Stimulated activated CD8-positive, alpha-beta memory T cell treated with anti-CD3 and anti-CD28 coated beads, Interleukin-2, amount 100 ng/mL, for 1 hour (primary cell): ENCODE measurements at places on chromosomes 4 and X.

DNA sequence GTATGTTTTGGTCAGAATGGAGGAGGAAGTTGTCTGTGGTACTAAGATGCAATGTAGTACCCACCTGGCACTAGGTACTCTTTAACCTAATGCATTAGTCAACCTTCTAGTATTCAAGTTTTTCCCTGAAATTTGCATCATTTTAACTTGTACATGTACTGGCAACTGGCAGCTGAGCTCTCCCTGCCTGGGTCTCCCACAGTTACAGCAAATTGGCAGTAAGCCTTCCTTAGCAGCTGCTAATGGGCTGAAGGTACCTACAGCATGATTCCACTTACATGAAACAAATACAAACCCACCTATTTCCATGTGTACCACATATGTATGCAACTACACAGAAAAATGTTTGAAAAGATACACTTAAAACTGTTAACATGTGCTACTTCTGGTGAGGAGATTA lies 8.1 kb upstream of the KLHL2 start:
- no peak for DNase-seq

GRCh38 chr4:148954011-148954749 lies 512.0 kb upstream of the NR3C2 start:
- no peak for DNase-seq

- no peak for DNase-seq
Observed at GRCh38 chrX:154734061-154734781, 16.7 kb downstream of the GAB3 start.

GRCh38 chr4:74567981-74568380 lies 123.0 kb downstream of the AREG start:
- DNase-seq: no peak

DNA sequence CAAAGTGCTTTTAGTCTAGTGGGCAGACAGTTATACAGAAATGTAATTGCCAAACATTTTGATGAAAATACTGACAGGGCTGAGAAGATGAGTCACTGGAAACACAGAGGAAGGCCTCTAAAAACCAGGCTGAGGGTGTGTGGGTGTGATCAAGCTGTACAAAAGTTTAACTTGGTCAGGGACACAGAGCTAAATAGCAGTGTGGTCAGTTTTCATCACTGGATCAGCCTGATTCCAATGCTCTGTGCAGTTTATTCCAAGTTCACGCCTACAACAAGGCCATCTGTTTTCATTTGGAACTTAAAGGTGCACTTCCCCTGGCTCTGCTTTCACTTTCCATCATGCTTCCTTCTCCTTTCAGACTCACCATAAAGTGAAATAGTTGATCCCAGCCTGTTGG lies 10.6 kb downstream of the CENPVL3 start:
- DNase-seq: no peak

DNA sequence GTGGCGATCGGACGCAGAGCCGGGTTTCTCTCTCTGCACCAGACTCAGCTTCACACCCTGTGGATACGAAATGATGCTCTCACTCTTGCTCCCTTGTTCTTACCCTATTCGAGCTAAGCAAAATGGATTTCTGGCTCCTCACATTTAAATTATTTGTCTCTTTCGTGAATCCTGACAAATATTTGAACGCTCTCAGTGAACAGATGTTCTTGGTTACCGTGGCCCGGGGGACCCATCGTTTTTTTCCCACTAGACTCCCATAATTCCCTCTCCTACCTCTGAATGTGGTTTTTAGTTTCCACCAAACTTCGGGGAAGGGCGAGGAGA lies 630 bp downstream of the SMARCA5 start:
- DNase-seq: no peak

GRCh38 chrX:138463476-138463875 lies 248.0 kb downstream of the FGF13 start:
- DNase-seq: no peak

GRCh38 chr4:56289934-56290333 lies 97.4 kb downstream of the AASDH start:
- no peak for DNase-seq

DNA sequence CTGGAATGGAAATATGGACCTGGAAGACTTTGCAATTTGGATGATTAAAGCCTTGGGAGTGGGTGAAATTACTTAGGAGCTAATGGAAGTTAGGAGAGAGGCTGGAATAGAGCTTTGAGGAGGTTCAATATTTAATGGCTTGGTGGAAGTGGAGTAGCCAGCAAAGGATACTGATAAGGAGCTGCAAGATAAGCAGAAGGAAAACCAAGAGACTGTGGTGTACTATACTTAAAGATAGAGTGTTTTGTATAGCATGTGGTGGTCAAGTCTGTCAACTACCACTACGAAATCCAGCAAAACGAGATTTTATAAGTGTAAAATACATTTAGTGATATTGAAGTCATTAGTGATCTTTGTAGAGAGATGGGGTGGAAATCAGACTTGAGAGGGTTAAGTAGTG lies 54.0 kb upstream of the TMLHE start:
- no peak for DNase-seq

GRCh38 chrX:9495496-9495895 lies 30.6 kb downstream of the TBL1X start:
- no peak for DNase-seq

DNA sequence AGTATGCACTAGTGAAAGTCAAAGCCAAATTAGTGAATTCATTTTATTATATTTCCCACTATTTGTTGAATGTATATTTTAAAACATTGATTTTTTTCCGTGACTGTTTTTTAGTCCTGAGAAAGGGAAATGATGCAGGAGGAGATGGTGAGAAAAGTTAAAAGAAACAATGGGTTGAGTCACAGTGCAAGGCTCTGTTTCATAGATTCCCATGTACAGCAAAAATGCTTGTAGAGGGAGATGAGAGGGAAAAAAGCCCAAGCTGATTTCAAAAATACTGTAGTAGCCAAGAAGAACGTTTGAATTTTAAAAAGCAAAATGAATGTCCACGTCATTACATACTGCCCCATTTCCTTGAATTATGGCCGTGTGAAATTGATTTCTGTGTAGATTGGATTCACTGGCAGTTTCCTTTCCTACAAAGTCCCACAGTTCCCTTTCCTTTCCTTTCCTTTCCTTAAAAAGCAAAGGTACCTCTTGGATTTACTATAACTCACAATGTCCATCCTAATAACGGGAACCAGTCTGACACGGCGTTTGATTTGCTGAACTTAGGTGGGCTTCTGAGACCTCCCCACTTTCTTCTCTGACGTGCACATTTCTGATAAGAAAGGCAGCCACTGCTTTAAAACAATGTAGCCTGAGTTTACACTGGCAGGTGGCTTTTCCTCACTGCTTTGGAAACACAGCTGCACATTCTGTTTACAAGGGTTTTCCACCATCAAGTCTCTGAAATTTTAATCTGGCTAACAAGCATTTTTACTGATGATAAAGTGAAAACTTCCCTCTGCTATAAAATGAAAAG lies 63.7 kb downstream of the SPCS3 start:
- DNase-seq: no peak

- no peak for DNase-seq
Observed at GRCh38 chr4:85836588-85837438, 361.9 kb downstream of the ARHGAP24 start.

GRCh38 chrX:154374313-154375155 lies at the start of gene FLNA:
TSS of gene FLNA (minus strand) at chrX:154374634. CDS start at chrX:154371245, 3,389 bp downstream.
- DNase-seq: no peak

DNA sequence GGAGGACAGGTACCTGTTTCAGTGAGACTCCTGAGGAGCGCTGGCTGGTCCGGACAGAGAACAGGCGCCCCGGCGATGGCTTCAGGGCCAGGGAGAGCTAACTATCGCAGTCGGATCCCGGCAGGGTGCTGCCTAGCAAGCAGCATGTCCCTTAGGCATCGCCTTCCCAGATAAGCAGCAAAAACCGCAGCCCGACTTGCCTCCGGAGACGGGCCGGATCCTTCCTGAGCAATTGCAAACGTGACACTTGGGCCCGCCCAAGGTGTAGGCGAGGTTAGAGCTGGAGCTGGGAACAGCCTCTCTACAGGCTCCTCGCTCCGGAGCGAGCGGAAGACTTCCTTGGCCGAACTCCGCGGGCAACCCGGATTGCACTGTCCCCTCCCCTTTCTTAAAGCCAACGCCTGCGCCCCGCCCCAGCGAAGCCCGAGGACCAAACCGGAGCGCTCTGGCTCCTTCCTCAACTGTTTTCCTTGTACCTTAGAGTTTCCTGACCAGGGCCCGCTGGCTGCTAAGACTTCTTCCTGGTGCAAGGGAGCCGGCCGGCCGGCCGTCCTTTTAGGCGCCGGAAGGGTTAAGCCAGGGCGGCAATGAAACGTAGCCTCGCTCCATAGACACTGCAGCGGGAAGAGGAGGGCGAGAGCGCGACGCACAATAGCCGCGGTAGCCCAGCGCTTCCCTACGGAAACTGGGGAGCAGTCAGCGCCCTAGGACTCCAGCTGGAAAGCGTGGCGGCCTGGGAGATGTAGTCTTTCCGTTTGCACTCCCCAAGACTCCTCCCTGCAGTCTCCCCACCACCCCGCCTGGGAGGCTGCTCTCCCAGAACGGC lies at the start of gene OPHN1:
OPHN1 (minus strand) TSS at position 341 of the 826 bp plus-strand sequence. CDS start 475 bp downstream, outside the sequence.
- DNase-seq: no peak

DNA sequence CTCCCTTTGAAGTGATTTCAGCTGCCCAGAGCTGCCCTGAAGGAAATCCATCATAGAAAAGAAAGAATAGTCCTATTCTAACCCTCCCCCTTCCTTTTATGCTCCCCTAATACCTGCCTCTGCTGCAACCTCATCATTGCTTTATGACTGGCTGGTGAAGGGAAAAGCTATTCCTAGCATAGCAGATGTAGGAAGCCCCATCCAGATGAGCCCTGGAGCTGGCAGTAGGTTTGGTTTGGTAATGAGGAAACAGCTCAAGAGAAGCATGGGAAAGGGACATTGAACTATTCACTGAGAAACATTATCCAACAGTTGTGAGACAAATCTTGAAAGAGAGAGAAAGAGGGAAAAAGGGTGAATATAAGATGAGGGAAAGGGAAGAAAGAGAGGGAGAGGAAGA lies 29.2 kb downstream of the ARSJ start:
- no peak for DNase-seq

- DNase-seq: no peak
Observed at GRCh38 chr4:120874792-120875774, 47.4 kb downstream of the PRDM5 start.

GRCh38 chr4:76430519-76431388 lies 4.3 kb upstream of the SHROOM3 start:
- no peak for DNase-seq

- DNase-seq: no peak
Observed at GRCh38 chr4:132299841-132300240, 849.3 kb upstream of the PCDH10 start.

- no peak for DNase-seq
Observed at GRCh38 chr4:63529581-63530337, 879.5 kb downstream of the TECRL start.

- DNase-seq: no peak
Observed at GRCh38 chr4:185500035-185500434, 28.5 kb upstream of the CCDC110 start.

GRCh38 chrX:38560776-38561125 lies 591 bp upstream of the TSPAN7 start:
- DNase-seq: no peak

GRCh38 chr4:109946120-109946519 lies 33.4 kb downstream of the EGF start:
- no peak for DNase-seq

DNA sequence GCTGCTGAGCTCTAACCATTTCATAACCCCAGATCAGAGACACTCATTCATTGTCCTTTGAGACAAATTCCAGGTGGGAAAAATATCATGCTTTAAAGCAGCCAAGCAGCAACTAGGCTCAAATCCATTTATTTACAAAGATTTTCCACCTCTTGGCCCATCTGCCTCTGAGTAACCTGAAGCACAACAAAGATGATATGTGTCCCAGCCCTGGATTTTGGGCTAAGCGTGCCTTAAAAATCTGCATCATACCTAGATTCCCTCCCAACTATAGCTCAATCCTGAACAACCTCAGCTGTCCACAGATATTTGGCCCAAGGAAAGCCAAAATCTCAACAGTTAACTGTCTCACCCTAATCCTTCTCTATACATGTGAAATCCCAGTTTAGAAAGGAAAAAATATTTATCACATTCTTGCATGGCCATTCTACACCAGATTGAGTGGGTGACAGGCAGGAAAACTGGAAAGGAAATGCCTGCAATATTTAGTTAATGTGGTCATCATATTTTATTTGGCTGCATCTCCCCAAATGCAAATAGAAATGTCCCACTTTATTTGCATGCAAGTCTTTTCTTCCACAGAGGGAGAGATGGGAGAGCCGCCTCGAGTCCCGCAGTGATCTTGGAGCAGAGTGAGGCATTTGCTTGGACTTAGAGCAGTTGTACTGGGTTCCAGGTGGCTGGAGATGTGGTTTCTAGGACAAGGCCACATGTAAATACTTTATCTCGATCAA lies 146.4 kb upstream of the EOLA2 start:
- no peak for DNase-seq

- no peak for DNase-seq
Observed at GRCh38 chr4:29326816-29327215, 1393.4 kb upstream of the PCDH7 start.

DNA sequence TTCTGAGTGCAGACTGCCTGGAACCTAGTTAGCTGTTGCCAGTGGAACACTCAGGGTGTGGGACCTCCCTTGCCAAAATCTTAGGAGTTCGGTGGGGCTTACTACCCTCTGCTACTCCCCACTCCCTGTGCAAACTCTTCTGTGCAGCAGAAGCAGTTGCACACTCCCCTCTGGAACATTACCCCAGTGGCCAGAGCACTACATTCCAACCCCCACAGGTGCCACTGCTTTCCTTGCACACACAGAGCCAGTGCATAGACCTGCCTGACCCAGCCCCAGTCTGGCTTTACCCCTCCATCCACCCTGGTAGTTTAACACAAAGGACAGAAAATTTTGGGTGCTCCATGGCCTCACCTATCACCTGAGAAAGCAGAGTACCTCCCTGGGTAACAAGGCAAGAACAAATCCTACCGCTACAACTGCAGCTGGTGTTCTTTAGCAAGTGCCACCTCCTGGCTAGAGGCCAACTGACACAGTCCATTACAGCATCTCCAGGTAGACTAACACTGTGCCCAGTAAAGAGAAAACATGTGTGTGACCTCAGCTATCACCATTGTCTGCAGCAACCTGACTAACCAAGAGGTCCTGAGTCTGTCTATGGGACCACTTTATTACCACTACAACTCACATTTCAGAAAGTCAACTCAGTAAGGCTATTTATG lies 11.5 kb upstream of the RASSF6 start:
- DNase-seq: no peak

DNA sequence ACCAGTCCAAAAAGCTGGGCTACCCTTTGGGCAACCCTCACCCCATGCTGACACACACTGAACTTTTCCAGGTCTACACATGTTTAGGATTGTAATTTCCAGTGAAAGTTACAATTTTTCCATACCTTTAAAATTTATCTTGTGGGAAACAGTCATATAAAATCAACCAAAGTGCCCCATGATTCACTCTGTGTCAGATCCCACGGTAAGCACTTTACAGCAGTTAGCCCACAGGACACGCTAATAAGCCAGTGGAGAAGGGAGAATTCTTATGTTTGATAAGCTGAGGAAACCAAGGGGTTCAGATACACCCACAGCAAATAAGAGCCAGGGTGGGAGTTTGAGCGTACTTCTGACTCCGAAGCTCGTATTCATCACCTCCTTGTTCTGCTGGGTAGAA lies 72.4 kb upstream of the TBL1X start:
- no peak for DNase-seq

- no peak for DNase-seq
Observed at GRCh38 chrX:68432648-68433047, 647 bp downstream of the OPHN1 start.
